Fibroblast of skin of back (primary cell): ENCODE measurements at places on chromosomes 1 and 21.

DNA sequence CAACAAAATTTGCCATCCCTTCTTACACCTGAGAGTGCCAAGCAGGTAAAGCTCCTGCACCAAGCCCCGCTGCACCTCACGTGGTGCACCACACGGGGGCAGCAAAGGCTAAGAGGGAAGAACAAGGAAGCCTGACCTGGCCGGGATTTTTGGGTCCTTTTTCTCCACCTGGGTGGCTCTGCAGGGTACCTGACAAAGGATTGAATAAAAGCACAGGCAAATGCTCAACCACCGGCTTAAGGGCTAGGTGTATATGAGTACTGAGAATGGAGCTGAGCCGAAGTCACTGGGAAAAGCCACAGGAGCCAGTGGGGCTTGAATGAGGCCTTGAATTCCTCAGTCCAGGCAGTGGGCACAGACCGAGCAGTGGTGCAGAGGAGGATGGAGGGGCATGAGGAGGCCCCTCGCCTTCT, 36.4 kb downstream of the ZNF697 start:
- peak; percentile 38 for DNase-seq

DNA sequence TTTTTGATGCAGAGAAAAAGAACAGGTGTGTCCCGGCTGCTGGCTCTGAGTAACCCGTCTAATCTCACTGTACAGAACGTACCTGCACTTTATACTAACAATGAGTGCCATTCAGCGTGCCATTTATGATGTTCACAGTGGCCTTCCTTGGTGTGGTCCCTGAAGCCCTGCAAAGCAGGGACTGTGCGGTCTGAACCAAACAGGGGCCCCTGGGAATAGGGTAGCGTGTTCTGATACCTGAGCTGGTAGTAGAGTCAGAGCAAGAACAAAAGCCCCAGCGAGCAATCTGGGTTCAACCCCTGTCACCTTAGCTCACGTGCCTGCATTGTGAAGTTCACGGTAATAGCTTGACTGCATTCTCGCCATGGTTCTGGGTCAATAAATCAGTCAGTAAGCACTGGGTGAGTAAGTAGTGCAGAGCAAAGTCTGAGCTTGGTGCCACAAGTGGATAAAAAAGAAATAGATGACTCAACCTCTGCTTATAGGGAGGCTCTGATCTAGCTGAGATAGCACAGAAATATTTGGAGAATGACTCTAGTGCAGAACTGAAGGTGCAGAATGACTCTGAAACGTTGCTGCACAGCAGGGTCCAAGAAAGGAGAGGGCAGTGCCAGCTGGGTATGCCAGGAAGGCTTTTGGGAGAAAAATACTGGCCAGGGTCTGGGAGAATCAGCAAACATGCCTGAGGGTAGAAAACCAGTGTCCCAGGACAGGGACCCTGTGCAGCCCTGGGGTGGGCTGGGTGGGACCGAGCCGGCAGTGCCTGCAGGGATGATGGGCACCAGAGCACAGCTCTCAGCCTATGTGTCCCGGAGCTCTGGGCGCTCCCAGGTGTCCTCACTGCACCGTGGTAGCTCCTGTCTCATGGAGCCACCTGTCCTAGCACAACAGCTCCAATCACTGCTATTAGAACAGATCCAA, 125.9 kb downstream of the RHOU start:
- peak; percentile 87 for DNase-seq

DNA sequence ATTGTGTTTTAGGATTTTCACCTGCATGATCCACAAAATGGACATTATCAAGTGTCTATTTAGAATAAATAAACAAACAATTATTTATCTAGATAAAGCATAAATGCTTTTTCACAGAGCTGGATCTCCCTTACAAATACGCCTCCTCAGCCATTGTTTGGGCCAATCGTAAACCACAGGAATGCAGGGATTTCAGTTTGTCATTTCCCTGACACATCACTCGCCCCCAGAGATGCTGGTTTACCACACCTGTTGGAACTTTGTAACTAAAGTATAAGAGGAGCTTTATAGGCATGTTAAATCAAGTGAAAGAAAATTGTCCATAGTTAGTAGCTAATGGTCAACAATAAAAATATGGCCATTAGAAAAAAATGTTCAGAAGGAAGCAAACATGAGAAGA, 40.3 kb downstream of the GPR88 start:
- DNase-seq: no peak

DNA sequence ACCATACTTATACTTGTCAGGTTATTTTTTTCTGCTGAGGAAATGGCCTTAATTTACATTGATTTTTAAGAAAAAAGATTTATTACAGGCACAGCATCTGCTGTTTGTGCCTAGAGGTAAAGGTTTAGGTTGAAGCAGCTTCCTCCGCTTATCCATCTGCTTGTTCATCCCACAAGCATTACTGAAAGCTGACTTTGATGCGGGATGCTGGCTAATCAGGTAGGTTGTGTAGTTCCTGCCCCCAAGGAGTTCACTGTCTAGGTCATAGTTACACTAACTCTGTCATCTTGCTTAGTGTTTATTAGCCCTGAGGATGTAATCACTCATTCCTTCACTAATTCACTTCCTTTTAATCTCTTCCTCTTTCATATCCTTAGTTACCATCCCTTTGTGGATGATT, 377.7 kb upstream of the KAZN start:
- no peak for DNase-seq

GRCh38 chr1:235703506-235703905, 53.9 kb upstream of the GNG4 start:
- DNase-seq: peak; percentile 90

DNA sequence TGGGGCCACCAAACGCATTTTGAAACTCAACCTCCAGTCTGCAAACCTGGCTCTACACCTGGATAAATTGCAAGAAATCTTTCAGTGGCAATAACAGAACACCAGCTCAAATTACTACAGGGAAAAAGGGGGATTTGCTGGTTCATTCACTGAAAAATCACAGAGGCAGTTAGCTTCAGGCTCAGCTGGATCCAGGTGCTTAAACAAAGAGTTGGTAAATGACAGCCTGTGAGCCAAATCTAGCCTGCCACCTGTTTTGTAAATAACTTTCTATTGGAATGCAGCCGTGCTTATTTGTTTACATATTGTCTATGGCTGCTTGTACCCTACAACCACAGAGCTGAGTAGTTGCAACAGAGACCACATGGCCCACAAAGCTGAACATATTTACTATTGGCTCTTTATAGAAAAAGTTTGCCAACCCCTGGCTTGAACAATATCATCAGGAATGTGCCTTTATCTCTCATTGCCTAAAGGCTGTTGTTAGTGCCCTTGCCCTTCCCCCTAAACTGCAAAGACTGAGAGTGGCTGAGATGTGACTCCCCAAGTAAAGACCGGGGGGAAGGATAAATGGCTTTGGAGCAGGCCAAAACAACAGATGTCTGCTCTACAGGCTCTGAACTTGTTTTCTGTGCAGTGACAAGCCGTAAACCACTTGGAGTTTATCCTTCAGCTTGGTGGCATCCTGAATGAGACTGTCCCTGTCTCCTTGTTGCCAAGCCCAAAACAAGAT, 21.5 kb upstream of the PTPRF start:
- DNase-seq: no peak

DNA sequence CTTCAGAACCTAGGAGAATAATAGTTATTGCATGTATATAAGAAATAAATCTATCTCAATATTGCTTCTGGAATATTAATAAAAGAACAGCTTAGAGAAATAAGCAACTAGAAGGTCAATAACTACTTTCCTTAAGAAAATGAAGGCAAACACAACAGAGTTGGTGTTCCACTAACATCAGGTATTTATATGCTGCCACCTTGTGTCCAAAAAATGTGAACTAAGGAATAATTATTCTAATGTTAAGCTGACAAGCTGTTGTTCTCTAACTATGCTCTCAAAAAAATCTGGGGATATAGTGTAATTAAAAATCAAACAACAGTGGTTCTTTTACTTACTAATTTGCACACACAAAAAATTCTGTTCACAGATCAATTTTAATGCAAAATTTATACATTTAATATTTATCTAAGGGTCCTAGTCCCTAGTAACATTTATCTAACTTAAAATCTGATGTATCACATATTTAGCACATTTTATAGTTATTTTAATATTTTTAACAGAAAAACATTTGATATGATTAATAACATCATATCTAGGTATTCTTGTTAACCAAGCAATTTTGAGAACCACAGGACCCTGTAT, 39.6 kb downstream of the UCHL5 start:
- peak; percentile 48 for DNase-seq

DNA sequence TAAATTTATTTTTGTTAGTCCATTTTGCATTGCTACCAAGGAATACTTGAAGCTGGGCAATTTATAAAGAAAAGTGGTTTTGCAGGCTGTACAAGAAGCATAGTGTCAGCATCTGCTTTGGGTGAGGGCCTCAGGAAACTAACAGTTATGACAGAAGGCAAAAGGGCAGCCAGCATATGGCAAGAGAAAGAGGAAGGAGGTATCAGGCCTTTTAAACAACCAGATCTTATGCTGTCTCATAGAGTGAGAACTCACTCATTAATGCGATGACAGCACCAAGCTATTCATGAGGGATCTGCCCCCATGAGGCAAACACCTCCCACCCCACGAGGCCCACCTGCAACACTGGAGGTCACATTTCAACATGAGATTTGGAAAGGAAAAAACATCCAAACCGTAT, 898.4 kb downstream of the KCNT2 start:
- DNase-seq: no peak

GRCh38 chr1:152582647-152583046, 2.3 kb upstream of the LCE3D start:
- no peak for DNase-seq

DNA sequence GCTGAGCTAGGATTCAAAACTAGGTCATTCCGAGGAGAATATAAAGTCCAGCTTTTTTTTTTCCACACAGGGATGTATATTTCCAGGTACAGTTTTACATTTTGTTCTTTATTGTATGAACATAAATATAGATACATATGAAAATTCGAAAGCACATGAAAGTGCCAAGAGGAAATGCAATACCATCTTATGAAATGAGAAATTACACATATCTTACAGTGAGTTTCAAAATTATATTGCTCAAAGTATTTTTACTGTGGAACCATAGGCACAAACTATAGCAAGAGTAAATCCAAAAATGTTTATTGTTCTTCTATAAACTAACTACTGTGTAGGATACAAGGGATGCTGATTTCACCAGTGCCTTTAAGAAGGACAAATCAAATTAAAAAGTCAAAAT, 39.0 kb downstream of the PTPRC start:
- no peak for DNase-seq

- no peak for DNase-seq
Observed at GRCh38 chr1:193435781-193436180, 249.4 kb upstream of the B3GALT2 start.

DNA sequence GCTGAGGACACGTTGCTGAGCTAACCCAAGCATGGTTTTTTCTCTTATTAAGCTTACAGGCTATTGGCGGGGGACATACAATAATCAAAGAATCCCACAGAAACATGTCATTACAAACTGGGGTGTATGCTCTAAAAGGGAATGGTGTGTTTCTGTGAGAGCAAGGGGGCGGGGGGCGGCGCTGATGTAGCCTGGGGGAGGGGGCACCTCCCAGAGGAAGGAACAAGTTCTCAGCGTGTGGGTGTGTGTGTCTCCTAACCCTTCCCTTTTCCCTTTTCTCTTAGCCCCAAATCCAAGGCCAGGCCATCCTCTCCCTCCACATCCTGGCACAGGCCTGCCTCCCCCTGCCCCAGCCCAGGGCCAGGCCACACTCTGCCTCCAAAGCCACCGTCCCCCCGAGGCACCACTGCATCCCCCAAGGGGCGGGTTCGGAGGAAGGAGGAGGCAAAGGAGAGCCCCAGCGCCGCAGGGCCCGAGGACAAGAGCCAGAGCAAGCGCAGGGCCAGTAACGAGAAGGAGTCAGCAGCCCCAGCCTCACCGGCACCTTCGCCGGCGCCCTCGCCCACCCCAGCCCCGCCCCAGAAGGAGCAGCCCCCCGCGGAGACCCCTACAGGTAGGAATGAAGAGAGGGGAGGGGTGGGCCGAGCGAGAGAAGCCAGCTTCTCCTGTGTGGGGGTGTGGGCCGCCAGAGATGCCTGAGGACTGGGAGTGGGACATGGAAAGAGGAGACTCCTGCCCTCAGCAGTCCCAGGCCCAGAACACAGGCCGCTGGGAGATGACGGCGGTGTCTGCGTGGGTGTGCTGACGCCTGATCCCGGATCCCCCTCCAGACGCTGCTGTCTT, 21.9 kb downstream of the MAP7D1 start:
- DNase-seq: no peak

DNA sequence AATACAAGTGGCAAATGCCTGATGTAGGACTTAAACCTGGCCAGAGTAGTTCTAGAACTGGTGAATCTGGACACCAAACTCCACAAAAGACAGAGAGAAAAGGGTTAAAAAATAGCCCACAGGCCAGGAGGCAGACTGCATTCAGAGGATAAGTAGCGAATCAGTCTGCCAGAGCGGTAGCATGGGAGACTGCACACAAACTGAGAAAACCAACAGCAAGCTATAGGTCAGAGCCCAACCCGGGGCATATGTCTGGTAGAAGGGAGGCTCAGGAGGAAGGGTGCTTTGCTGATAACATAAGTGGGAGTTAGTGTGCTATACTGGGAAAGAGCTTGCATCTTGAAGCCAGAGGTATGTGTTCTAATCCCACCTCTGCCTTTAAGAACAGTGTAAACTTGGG, 4.0 kb downstream of the LRRC53 start:
- DNase-seq: no peak

GRCh38 chr1:208272713-208273112, 28.5 kb upstream of the PLXNA2 start:
- no peak for DNase-seq

- peak; percentile 68 for DNase-seq
Observed at GRCh38 chr1:152141971-152142584, 16.9 kb downstream of the RPTN start.

DNA sequence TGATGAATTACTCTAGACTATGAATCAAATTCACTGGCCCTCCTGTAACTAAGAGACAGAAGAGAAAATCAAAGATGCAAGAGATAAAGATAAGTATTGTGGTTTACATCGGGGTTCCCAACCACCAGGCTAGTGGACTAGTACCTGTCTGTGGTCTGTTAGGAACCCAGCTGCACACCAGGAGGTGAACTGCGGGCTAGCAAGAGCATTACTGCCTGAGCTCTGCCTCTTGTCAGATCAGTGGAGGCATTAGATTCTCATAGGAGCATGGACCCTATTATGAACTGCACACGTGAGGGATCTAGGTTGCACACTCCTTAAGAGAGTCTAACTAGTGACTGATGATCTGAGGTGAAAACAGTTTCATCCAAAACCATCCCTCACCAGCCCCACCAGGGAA, 58.9 kb upstream of the DUSP10 start:
- DNase-seq: no peak

GRCh38 chr1:110563089-110563488, 43.1 kb downstream of the KCNA2 start:
- no peak for DNase-seq

DNA sequence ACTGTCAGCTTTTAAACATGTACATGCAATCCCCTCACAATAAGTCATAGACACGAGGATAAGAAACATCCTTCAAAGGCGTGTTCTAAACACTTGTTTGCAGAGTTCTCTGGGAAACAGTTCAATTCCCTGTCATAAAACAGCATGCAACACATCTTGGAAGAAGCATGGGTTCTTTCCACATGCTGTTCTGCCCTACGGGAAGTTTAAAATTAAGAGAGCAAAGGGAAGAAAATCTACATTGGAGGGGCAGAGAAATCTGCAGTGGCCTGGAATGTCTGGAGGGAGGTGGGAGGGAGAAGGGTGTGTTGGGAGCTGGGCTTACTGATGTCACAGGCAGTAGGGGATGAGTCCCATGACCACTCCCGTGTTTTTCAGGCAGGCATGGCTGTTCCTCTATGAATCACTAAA, 98.3 kb upstream of the SLC2A1 start:
- DNase-seq: peak; percentile 73

GRCh38 chr1:2799811-2800663, 1.5 kb downstream of the TTC34 start:
- DNase-seq: no peak
